ENCODE measurements at places on chromosomes 7 and 10.

DNA sequence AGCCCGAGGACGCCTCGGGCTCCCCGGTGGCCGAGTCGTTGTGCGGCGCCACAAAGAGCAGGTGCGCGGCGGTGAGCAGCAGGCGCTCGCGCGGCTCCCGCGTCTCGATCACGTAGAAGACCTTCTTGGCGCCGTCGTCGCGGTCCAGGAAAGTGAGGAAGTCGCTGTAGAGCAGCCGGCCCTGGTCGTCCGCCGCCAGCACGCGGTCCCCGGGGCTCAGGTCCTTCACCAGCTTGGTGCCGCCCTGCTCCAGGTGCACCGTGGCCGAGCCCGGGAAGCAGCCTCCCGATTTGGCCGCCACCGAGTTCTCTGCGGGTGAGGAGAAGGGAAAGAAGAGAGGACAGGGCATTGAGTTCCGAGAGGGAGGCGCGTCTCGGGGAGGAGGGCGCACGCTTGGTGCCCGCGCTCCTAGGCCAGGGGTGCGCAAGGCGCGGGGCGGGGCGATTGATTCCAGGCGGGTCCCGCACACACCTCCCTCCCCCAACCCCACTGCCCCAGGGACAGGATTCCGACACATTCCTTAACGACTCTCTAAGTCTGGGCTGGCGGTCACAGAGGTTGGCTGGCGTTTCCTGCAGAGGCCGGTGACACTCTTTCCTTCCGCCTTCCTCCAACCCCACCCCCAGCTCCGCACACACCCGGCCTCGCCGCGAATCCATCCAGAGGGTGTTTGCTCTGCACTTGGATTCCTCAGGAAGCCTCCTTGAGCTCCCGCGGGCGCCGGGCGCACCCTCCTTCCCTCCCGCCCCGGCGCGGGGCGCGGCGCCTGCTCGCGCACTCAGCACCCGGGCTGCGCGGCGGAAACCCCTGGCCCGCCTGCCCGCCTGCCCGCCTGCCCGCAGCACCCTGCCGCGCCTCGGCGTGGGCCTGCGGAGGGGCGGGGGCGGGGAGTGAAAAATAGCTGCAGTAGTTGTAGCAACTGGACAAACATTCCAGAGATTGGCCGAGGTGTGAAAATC, 8.6 kb downstream of the SHH start:
- DNase-seq: no peak

- DNase-seq: no peak
These were observed 138.6 kb downstream of the ADAM22 start for GRCh38 chr7:88072715-88073055.

DNA sequence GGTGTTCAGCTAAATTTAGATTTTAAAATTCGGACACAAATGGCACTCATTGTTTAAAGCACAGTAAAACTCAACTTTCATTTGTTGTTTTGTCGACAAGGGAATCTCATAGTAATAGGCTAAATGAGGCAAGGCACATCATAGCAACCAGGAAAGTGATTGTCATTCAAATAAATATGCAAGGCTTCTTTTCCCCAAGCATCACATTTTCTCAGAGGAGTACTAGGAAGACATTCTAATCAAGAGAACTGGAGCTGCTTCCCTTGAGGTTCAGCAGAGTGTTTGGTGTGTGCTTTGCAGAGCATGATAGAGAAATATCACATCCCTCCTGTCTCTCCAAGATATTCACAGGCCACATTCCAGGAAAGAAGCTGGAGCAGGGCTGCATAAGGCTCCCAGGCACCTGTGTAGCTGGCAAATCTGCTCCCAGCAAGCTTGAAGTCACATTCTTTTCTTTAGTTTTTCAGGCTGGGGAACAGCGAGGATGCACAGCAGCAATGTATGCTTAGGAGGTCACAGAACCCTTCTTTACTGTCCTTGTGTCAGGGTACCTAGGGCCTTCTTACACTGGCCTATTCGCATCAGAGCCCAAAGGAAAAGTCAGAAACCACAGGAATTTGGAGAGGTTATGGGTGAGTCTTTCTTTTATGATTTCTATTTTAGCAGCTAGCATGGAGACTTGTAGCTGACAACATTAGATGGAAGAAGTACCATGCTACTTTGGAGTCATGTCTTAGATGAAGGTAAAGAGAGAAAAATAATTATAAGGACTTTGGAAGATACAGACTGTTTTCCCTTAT, 95.9 kb upstream of the HDAC9 start:
- DNase-seq: no peak

- DNase-seq: no peak
These were observed 52.2 kb downstream of the CALML3 start for GRCh38 chr10:5576780-5577624.

- DNase-seq: no peak
These were observed at the start of gene PODXL for GRCh38 chr7:131556053-131556908. TSS of gene PODXL (minus strand) at chr7:131556628. CDS start at chr7:131556359, 269 bp downstream.

GRCh38 chr7:148700661-148701064, 2.0 kb downstream of the CUL1 start:
- DNase-seq: peak; percentile 40

GRCh38 chr10:75165684-75166622, 44.6 kb upstream of the VDAC2 start:
- DNase-seq: no peak

DNA sequence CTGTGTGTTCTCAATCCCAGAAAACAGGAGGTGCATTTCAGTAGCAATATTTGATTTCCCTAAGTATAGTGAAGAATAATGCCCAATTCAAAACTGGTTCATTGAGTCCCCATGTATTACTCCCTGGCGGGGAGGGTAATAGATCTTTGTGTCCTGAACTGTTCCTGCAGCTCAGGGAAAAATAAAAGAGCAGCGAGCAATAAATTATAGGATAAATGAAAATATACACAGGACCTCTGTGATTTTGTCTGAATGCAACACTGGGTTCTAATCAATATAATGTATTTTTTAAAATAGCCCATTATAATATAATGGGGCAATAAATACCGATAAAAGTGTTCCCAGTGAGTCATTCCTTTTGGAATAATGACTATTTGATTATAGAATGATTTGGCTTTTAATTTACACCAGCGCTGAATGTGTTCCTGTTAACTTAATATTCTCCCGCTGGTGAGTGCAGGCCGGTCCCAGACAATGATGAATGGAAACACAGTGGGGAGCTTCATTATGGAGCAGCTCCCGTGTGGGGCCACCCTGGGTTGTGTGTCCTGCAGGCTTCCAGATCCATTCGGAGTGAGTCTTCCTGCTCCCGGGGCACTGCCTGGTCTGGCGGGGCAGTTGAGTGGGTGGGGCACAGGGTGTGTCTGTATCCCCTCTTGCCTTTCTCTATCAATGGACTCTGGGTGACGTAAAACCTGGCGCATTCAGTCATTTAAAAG, 263.1 kb downstream of the ACTR3B start:
- no peak for DNase-seq

- DNase-seq: no peak
These were observed 172.5 kb downstream of the SKAP2 start for GRCh38 chr7:26691886-26692285.

- DNase-seq: peak; percentile 52
These were observed 1.2 kb downstream of the PIP4K2A start for GRCh38 chr10:22712956-22713852.

DNA sequence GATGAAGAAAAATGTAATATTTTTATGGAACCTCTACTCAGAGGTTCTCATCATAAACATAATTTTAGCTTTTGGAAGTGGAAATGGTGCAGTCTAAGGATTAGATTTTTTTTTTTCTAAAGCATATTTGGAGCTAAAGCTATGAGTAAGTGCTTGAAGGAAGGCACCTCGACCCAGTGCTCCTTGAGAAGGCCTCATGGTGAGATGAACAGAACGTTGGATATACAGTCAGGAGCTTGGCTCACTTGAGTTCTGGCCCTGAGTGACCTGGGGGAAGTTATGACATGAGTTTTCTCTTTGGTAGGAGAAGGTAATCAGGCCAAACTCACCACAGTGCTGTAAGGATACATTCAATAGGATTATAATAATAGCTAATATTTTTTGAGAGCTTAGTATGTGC, 163.3 kb downstream of the JCAD start:
- DNase-seq: no peak

DNA sequence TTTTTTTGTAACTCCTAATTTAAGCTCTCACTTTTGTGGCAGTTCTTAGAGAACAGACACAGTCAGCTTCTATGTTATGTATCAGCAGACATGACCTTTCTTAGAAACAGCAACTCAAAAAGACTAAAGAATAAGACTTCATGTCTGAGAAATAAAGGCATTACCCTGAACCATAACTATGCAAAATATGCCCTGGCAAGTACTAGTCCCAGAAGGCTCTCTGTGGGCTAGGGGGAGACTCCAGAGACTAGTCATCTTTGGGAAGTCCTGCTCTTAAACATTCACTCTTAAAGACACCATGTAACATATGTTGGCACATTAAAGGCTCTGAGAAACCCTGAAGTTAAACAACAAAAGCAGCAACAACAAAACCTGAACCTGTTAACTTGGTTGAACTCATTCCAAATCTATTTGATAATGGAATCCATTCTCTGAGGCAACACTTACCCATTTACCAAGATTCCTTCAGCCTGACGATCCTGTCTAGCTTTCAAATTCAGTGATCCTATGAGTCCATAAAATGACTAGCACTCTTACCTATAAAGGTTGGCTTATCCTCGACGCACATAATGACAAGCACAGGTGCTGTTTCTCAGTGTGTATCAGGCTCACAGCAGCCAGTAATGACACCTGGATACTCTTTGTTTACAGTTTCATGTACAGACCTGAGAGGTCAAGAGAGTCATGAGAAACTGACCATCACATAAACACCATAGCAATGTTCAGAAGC, 62.3 kb downstream of the OSBPL3 start:
- no peak for DNase-seq

GRCh38 chr7:147997636-147998035, 592.9 kb upstream of the C7orf33 start:
- no peak for DNase-seq

GRCh38 chr7:15005672-15006071, 103.1 kb upstream of the DGKB start:
- no peak for DNase-seq

DNA sequence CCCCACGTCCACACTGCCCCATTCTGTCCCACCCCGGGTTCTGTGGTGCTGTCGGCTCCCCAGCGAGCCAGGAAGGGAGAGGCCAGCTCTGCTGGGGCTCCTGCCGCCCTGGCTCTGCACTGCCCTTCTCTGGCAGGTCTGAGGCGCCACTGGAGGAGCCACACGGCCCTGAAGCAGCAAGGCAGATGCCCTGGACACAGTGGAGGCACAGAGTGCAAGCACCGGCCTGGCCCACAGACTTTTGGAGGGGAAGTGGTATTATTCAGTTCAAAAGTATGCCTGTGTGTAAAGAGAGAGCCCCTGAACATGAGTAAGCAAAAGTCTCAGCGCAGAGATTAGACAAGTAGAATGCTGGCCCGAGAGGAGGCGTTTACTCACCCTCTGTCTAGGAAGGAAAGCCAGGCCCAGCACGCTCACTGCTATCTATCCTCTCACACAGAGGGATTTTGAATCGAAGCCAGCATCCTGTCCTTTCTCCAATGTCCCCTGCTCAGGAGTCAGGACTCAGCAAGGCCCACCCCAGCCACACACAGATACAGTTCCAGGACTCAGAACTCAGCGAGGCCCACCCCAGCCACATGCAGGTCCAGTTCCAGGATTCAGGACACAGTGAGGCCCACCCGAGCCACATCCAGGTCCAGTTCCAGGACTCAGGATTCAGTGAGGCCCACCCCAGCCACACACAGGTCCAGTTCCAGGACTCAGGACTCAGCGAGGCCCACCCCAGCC, 115.0 kb downstream of the EGFR start:
- no peak for DNase-seq

DNA sequence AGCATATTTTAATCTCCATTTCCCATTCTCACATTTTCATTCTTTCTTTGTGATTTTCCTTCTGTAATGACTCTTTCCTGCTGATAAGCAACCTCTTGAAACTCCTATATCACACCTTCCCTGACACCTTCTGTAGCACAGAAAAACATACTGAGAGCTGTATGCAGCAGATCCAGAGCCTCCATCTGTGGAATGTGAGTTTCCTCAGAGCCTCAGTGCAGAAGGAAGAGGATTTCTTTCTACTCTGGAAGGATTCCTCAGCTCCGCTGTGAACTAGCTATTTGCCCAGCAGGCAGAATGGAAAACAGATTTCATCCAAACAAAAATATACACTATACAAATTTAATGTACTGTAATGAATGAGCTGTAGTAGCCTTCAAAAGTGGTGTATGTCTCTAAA, 841.3 kb upstream of the ZWINT start:
- no peak for DNase-seq

DNA sequence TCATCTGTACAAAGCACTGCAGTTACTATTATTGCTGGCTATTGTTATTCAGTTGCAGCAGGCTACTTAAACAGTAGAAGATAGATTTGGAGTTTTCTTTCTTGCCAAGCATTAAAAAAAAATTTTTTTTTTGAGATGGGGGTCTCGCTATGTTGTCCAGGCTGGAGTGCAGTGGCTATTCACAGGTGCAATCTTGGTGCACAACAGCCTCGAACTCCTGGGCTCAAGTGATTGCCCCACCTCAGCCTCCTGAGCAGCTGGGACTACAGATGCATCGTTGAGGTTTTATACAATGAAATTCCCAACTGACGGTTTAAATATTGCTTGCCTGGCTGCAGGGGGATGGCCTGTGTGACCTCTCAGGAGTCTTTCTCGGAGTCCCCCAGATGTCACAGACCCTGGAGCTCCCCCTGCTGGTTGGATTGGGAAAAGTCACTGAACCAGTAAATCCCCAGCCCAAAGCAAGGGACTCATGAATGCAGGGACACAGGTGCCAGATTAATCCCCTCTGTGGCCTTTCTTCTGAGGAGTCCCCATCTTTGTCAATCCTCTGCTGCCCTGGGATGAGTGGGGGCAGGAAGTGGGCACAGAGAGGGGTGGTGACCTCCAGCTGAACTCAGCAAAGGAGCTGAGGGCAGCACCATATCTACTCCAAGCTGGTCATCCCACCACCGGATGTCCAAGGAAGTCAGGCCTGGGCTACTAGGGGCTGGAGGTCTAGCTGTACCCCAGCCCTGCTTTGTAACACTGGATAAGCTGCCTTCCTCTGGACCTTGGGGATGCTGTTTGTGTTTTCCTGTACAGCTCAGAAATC, 149.6 kb downstream of the C10orf105 start:
- DNase-seq: peak; percentile 75

GRCh38 chr7:106070567-106071254, 41.4 kb downstream of the SYPL1 start:
- no peak for DNase-seq

DNA sequence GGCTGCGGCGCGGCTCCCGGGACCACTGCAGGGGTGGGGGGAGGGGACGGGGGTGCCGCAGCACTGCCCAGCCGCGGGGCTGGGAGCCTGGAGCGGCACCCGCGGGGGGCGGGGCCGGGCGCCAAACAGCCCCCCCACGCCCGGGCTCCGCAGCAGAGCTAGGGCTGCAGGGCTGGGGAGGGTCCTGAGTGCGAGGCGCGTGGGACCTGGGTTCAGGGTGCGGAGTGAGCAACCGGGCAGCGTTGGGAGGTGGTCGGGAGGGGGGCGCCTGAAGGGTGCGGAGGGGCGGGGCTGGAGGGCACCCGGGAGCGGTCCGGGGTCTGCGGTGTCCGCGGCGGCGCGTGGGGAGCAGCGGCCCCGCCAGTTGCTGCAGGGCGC, 528 bp downstream of the CAMK2G start:
- no peak for DNase-seq

DNA sequence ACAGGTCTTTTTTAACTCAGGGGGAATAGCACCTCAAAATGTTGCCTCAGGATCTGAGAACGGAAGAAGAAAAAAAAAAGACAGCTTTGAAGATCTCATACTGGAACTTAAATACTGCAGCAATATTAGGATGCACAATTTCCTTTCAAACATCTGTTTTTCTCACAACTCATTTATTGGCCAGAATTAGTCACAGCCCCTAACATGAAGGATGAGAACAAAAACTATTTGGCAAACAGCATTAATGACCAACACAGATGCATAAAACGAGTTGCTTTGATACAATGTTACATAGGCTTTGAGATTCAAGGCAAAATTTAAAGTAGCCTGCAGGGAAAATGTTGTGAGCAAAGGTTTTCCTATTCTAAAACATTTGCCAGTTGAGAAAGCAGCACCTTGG, 36.5 kb downstream of the JMJD1C start:
- no peak for DNase-seq

Data from hematopoietic multipotent progenitor cell treated with erythropoietin and hydrocortisone succinate and interleukin-3 and kit ligand, for 15 days (in vitro differentiated cells).